Mesendoderm (in vitro differentiated cells): ENCODE measurements at places on chromosomes 13 and 19.

DNA sequence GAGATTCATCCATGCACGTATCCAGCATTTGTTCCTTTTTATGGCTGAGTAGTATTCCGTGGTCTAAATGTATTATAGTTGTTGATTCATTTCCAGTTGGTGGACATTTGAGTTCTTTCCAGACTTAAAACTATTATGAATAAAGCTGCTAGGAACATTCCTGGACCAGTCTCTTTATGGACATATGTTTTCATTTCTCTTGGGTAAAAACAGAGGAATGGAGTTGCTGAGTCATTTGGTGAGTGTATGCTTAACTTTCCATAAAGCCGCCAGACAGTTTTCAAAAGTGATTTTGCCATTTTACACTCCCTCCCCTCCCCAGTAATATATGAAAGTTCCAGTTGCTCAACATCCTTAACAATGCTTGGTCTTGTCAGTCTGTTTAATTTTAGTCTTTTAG lies 116.4 kb downstream of the TSHZ3 start:
- DNase-seq, result no peak
- H3K36me3 ChIP-seq, result no peaks in the 10 kb centered on the region
- no peak overlapping the region for H3K4me3 ChIP-seq
- H3K4me1 ChIP-seq, result no peaks in the 10 kb centered on the region
- no peaks in the 10 kb centered on the region for H3K27me3 ChIP-seq

DNA sequence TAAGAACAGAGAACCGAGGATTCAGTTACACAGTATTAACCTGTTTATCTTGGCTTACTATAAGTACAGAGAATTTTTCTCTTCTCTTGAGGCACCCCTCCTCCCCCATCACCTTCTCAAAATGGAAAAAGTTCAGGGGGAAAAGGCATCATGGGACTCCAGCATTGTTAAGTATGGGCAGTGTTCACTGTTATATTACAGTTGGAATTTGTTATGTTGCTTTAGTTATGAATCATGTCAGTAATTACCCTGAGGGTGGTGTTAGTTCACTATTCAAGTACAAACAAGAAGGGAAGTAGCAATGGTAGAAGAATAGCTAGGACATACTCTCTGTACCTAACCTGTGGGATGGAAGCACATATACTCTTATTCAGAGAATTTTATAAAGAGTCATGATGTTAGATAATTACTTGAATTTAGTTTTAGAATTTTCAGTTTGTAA lies 12.0 kb downstream of the LPAR6 start:
- H3K4me3 ChIP-seq, result no peak overlapping the region
- no peaks in the 10 kb centered on the region for H3K27me3 ChIP-seq
- H3K4me1 ChIP-seq, result no peaks in the 10 kb centered on the region
- H3K27ac ChIP-seq, result no peak overlapping the region
- DNase-seq, result no peak

DNA sequence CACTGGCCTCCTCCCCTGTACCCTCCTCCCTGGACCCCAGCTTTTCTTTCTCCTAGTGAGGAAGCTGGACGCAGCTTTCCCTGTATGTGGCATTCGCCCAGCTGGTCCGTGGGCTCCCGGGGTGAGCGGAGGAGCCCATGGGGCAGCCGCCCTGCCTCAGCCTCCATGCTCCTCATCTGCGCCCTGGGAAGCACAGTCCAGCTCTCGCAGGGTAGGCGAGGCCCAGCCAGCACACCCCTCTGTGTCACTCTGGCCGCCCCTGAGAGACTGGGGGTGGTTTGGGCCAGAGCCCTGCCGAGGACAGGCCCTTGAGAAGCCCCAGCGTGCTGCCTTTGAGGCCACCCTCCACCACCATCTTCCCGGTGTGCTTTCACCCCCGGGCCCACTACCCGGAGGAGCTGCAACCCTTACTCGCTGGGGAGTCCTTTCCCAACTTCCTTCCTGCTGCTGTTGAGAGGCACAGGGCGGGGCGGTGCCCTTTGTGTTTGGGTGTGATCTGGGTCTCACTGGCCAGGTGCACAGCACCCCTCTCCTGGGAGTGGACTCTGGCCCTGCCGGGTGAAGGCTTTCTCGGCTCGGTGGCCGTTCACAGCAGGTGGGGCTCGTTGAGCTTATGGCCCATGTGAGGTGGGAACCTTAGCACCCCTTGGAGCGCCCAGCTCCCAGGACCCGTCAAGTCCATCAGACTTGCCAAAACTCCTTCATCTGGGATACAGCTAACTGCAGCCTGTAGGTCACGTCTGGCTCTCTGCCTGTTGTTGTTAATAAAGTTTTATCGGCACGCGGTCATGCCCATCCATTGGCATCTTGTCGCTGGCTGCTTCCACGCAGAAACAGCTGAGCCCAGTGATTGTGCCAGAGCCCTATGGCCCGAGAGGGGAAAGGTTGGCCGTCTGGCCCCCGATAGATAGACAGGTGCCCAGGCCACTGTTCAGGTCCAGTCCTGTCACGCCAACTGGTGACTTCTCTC lies 3.2 kb downstream of the NCLN start:
- no peaks in the 10 kb centered on the region for H3K27me3 ChIP-seq
- no peaks in the 10 kb centered on the region for H3K36me3 ChIP-seq
- DNase-seq, result no peak
- peaks cover 3% of the 10 kb centered on the region for H3K4me1 ChIP-seq

GRCh38 chr19:58351990-58352755 lies 1.1 kb downstream of the A1BG start:
- H3K4me1 ChIP-seq, result no peaks in the 10 kb centered on the region
- H3K27ac ChIP-seq, result no peak overlapping the region
- no peak overlapping the region for H3K4me3 ChIP-seq
- no peak for DNase-seq

DNA sequence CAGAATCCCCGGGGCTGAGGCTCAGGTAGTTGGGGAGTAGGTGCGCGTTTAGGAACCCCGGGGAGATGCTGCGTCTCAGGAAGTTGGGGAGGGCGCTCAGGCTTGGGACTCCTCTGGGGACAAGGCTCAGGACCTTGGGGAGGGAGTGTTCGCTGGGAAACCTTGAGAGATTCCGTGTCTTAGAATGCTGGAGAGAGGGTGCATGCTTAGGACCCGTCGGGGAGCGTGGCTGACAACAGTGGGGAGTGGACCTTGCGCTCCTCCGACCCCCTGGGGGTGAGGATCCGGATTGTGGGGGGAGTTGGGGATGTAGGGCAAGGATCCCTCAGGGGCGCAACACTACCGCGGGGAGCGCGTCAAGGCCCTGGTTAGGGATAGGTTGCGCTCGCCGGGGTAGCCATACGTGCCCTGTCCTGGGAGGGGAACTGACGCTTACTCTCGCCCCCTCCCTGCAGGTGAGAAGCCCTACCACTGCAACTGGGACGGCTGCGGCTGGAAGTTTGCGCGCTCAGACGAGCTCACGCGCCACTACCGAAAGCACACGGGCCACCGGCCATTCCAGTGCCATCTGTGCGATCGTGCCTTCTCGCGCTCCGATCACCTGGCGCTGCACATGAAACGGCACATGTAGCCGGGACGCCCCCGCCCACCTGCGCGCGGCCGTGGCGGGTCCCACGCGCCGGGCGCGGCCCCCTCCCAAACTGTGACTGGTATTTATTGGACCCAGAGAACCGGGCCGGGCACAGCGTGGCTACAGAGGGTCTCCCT lies 2.0 kb downstream of the KLF2 start:
- peak overlapping the region; percentile 26 for H3K4me3 ChIP-seq
- no peak overlapping the region for H3K27ac ChIP-seq
- peaks cover 37% of the 10 kb centered on the region for H3K27me3 ChIP-seq
- H3K36me3 ChIP-seq, result no peaks in the 10 kb centered on the region
- DNase-seq, result peak; percentile 54

- H3K27me3 ChIP-seq, result no peaks in the 10 kb centered on the region
- no peaks in the 10 kb centered on the region for H3K36me3 ChIP-seq
- no peak overlapping the region for H3K4me3 ChIP-seq
- no peak overlapping the region for H3K27ac ChIP-seq
- DNase-seq, result no peak
- H3K4me1 ChIP-seq, result peaks cover 6% of the 10 kb centered on the region
Measured at GRCh38 chr13:28026508-28026907, 38.0 kb upstream of the URAD start.

DNA sequence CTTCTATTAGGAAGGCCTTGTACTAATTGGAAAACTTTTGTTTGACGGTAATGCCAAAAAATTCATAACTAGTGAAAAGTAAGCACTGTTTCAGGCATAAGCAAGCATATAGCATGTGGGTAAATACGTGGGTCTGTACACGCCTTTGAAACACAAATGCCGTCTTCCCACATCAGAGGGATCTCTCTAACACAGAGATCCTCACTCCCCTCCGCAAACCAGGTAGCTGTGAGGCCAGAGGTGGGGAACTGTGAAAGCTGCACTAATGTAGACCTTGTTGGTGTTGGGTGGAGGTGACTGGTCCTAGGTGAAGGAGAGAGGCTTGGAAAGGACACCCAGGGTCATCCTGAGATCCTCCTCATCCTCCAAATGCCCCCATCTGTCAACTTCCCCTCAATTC lies 16.0 kb upstream of the POU2F2 start:
- H3K4me3 ChIP-seq, result no peak overlapping the region
- no peak overlapping the region for H3K27ac ChIP-seq
- no peak for DNase-seq
- H3K4me1 ChIP-seq, result peaks cover 2% of the 10 kb centered on the region
- no peaks in the 10 kb centered on the region for H3K27me3 ChIP-seq
- no peaks in the 10 kb centered on the region for H3K36me3 ChIP-seq

DNA sequence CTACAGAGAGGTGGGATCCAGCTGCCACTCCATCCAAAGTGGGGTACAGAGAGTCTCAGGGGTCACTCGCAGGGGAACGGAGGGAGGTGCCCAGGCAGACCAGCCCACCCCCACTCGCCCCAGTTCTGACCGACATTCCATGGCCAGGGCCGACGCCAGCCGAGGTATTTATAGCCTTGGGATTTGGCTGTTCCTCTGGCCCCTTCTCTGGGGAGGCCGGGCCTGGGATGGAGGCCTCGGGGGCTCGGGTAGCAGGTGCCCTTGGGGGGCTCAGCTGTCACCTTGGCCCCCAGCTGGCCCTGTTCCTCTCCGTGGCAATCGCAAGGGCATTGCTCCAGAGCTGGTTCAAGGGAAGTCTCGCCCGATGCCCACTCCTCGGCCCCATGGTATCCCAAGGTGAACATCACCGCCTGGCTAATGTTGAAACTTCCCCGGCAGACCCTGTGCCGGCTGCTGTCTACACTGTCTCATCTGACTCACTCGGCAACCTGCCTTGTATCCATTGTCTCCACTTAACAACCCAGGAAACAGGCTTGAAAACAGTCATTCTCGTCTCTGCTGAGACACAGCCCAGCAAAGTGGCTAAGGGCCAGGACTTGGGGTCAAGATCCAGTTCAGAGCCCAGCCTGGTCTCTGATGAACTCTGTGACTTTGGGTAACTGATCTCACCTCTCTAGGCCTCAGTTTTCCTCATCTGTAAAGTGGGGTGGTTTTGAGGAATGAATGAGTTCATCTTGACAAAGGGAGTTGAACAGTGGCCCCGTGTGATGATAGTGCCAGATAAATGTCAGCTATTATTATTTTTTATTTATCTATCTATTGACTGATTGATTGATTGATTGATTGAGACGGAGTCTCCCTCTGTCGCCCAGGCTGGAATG lies 9.7 kb downstream of the PRKACA start:
- no peak overlapping the region for H3K27ac ChIP-seq
- no peaks in the 10 kb centered on the region for H3K36me3 ChIP-seq
- no peaks in the 10 kb centered on the region for H3K27me3 ChIP-seq
- DNase-seq, result peak; percentile 34

GRCh38 chr13:87906411-87906810 lies 235.2 kb downstream of the SLITRK5 start:
- H3K4me3 ChIP-seq, result no peak overlapping the region
- H3K27me3 ChIP-seq, result no peaks in the 10 kb centered on the region
- no peak for DNase-seq

GRCh38 chr19:33152176-33152575 lies 20.3 kb downstream of the WDR88 start:
- no peak for DNase-seq
- no peak overlapping the region for H3K4me3 ChIP-seq
- H3K27ac ChIP-seq, result no peak overlapping the region
- no peaks in the 10 kb centered on the region for H3K4me1 ChIP-seq

GRCh38 chr13:90108547-90108946 lies 1238.9 kb upstream of the MIR17HG start:
- no peak overlapping the region for H3K27ac ChIP-seq
- H3K36me3 ChIP-seq, result no peaks in the 10 kb centered on the region
- H3K4me3 ChIP-seq, result no peak overlapping the region

DNA sequence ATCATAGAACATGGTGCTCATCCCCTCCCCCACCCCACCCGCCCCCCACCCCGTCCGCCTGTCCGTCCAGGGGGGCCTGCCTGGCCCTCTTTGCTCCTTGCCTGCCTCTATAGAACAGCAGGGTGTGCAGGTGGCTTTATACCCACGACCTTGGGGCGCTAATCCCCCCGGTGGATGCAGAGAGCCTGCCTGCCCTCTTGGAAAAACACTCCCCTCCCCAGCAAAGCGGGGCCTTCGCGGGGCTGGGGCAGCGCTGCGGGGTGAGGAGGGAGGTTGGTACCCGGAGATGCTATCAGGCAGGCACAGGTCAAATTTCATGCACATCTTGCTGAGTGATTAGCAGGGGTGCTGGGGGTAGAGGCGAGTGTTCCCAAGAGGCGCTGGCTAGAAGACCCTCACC lies 21.9 kb downstream of the RFX1 start:
- peaks cover 3% of the 10 kb centered on the region for H3K4me1 ChIP-seq
- H3K4me3 ChIP-seq, result no peak overlapping the region
- no peaks in the 10 kb centered on the region for H3K36me3 ChIP-seq
- DNase-seq, result no peak
- H3K27ac ChIP-seq, result no peak overlapping the region
- no peaks in the 10 kb centered on the region for H3K27me3 ChIP-seq

DNA sequence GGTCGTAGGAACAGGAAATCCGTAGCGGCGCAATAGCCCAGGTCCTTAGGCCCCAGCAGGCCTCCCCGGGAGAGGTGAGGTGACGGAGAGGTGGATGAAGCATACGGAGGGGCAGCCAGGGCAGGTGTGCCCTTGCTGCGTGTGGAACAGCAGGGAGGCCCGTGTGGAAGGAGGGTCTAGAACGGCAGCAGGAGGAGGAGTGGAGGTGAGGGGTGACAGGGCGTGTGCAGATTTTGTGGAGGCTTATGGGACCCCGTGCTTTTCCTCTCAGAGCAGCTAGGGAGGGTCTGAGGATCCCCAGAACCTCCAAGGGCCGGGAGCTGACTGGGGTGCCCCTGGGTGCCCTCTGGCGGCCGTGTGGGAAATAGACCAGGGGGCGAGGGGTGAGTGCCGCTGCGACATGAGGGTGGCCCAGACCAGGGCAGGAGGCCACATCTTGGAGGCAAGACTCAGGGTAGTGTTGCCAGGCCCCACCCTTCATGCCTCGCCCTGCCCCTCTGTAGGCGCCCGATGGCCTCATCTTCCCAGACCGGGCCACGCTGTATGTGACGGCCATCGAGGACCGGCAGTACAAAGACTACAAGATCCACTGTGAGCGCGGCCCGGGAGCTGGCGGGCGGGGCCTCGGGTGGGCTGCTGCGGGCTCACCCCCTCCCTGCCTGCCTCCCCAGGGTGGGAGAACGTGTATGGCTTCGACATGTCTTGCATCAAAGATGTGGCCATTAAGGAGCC lies 5.0 kb upstream of the ADM5 start:
- H3K36me3 ChIP-seq, result peaks cover 31% of the 10 kb centered on the region
- H3K27ac ChIP-seq, result no peak overlapping the region

GRCh38 chr19:46925548-46925950 lies 64.8 kb downstream of the ARHGAP35 start:
- H3K27me3 ChIP-seq, result no peaks in the 10 kb centered on the region
- H3K4me3 ChIP-seq, result no peak overlapping the region
- H3K27ac ChIP-seq, result no peak overlapping the region
- H3K4me1 ChIP-seq, result no peaks in the 10 kb centered on the region
- peaks cover 5% of the 10 kb centered on the region for H3K36me3 ChIP-seq

- H3K27me3 ChIP-seq, result no peaks in the 10 kb centered on the region
- no peak overlapping the region for H3K27ac ChIP-seq
- no peaks in the 10 kb centered on the region for H3K36me3 ChIP-seq
- H3K4me3 ChIP-seq, result no peak overlapping the region
- DNase-seq, result no peak
Measured at GRCh38 chr13:94609196-94609595, 7.5 kb downstream of the GPR180 start.
